ENCODE measurements at places on chromosomes 12 and 14.

DNA sequence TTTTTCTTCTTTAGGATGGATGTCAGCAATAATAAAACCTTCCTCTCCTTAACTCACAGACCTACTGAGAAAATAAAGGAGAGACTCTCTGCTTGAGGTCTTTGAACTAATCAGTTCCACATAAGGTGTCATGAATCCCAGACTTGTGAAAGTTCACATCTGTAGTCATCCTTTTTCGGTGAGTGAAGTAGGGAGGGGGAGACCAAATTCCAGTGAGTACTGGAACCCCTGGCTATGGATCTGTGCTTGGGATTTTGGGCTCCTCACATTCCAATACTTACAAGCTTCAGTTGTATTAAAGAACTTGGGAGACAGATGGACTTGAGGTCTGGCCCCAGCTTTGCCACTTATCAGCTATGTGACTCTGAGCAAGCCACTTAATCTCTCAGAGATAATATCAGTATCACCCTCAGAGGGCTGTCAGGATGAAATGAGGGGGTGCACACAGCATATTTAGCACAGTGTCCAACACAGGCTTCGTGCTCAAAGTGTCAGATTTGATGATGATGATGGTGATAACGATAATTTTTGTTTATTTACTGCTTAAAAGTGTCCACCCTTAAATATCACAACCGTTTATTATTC, 34.8 kb upstream of the APPL2 start:
- no peak overlapping the region for H3K4me3 ChIP-seq
- no peaks in the 10 kb centered on the region for H3K27me3 ChIP-seq
- H3K27ac ChIP-seq: no peak overlapping the region
- H3K36me3 ChIP-seq: no peaks in the 10 kb centered on the region

DNA sequence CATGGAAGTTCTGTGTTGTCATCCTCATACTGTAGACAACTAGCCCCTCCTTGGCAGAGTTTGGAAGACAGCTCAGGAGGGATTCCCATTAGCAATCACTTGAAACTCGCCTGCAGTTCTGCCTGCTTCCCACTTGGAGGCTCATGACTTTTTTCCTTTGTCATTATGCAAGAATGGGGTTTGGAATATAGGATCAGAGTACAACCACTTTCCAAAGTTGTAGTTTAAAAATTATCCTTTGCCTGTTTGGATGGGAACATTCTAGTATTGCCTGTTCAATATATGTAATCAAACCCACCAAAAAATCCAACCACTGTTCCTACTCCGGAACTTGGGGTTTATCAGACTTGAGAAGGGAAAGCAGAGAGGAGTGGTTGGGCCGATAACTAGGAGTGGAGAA, 2.1 kb upstream of the GPD1 start:
- peaks cover 8% of the 10 kb centered on the region for H3K36me3 ChIP-seq
- H3K27me3 ChIP-seq: no peaks in the 10 kb centered on the region
- no peak overlapping the region for H3K4me3 ChIP-seq

GRCh38 chr12:41019461-41019860, 168.7 kb upstream of the PDZRN4 start:
- no peaks in the 10 kb centered on the region for H3K27me3 ChIP-seq
- H3K36me3 ChIP-seq: no peaks in the 10 kb centered on the region

GRCh38 chr12:131829791-131830334, 1.7 kb downstream of the MMP17 start:
- no peak for DNase-seq
- H3K4me1 ChIP-seq: peaks cover 6% of the 10 kb centered on the region
- H3K36me3 ChIP-seq: no peaks in the 10 kb centered on the region
- H3K27ac ChIP-seq: no peak overlapping the region

GRCh38 chr14:86858591-86858990, 1134.4 kb downstream of the GALC start:
- no peaks in the 10 kb centered on the region for H3K4me1 ChIP-seq
- H3K4me3 ChIP-seq: no peak overlapping the region
- H3K27me3 ChIP-seq: no peaks in the 10 kb centered on the region
- no peaks in the 10 kb centered on the region for H3K36me3 ChIP-seq
- DNase-seq: no peak

GRCh38 chr12:44260581-44260980, 424.7 kb downstream of the TMEM117 start:
- no peak overlapping the region for H3K27ac ChIP-seq
- H3K36me3 ChIP-seq: no peaks in the 10 kb centered on the region
- no peaks in the 10 kb centered on the region for H3K27me3 ChIP-seq
- H3K4me3 ChIP-seq: no peak overlapping the region

- DNase-seq: no peak
- H3K27me3 ChIP-seq: peaks cover 14% of the 10 kb centered on the region
- peaks cover 24% of the 10 kb centered on the region for H3K4me1 ChIP-seq
- H3K36me3 ChIP-seq: no peaks in the 10 kb centered on the region
Observed at GRCh38 chr12:131583090-131583712, 127.7 kb upstream of the SFSWAP start.

DNA sequence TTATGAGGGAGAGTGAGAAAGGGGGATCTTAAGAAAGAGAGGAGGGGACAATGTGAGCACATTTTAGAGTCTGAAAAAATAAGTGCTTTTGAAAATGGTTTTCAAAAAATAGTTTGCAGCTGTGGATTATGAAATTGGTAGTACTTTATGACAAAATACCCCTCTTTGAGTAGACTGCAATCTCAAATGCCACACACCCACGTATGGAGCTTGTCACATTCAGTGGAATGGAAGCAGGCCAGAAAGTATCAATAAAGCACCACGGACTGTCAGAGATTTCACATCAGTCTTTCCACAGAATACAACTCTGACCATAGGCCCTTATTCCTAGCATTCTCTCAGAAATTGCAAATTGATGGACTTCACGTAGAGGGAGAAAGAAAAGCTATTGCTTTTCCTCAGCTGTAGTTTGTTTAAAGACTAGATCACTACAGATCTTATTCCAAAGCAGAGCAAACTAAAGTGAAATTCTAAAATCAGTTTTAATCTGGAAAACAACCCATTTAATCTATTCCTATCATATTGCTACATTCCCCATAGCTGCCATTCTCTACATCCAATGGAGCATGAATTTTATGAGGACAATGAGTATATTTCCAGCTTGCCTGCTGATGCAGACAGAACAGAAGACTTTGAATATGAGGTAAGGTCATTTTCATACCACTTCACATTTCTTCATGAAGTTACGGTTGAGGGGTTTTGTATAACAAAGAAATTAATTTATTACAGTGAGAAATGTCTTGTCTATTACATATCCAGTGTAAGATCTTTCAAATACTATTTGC, 321.3 kb downstream of the PDZRN4 start:
- no peaks in the 10 kb centered on the region for H3K27me3 ChIP-seq
- H3K36me3 ChIP-seq: no peaks in the 10 kb centered on the region
- DNase-seq: no peak
- no peak overlapping the region for H3K4me3 ChIP-seq

DNA sequence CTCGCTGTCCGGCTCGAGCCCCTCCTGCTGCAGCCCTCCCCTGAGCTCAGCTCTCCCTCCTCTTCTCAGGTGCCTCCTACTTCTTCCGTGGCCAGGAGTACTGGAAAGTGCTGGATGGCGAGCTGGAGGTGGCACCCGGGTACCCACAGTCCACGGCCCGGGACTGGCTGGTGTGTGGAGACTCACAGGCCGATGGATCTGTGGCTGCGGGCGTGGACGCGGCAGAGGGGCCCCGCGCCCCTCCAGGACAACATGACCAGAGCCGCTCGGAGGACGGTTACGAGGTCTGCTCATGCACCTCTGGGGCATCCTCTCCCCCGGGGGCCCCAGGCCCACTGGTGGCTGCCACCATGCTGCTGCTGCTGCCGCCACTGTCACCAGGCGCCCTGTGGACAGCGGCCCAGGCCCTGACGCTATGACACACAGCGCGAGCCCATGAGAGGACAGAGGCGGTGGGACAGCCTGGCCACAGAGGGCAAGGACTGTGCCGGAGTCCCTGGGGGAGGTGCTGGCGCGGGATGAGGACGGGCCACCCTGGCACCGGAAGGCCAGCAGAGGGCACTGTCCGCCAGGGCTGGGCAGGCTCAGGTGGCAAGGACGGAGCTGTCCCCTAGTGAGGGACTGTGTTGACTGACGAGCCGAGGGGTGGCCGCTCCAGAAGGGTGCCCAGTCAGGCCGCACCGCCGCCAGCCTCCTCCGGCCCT, 22.8 kb downstream of the MMP17 start:
- H3K4me1 ChIP-seq: peaks cover under 1% of the 10 kb centered on the region
- no peak for DNase-seq
- H3K27me3 ChIP-seq: peaks cover 9% of the 10 kb centered on the region
- H3K4me3 ChIP-seq: no peak overlapping the region
- H3K36me3 ChIP-seq: no peaks in the 10 kb centered on the region

GRCh38 chr12:47297993-47298392, 218.2 kb upstream of the AMIGO2 start:
- no peaks in the 10 kb centered on the region for H3K27me3 ChIP-seq
- H3K4me1 ChIP-seq: peaks cover 11% of the 10 kb centered on the region
- no peak overlapping the region for H3K27ac ChIP-seq
- no peak for DNase-seq
- H3K36me3 ChIP-seq: no peaks in the 10 kb centered on the region

DNA sequence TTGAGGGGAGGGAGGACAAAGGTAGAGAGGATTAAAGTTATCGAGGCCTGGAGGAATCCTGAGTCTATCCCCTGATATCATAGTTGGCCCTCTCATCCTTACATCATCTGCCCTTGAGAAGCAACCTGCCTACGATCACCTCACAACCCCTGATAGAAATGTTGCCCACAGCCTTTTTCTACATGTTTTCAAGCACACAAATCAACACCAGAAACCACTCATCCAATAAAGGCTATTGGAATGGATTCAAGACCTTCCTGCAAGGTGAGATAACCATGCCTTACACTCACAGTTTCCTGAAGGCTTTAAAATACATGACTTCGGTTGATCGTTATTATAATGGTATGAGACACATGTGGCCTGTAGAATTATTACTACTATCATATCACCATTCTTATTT, 175.7 kb upstream of the EGLN3 start:
- no peaks in the 10 kb centered on the region for H3K4me1 ChIP-seq
- peaks cover 5% of the 10 kb centered on the region for H3K27me3 ChIP-seq
- DNase-seq: no peak
- H3K36me3 ChIP-seq: no peaks in the 10 kb centered on the region
- no peak overlapping the region for H3K4me3 ChIP-seq
- no peak overlapping the region for H3K27ac ChIP-seq

- H3K27me3 ChIP-seq: peaks cover 91% of the 10 kb centered on the region
- H3K4me1 ChIP-seq: peaks cover 10% of the 10 kb centered on the region
- no peak for DNase-seq
- no peak overlapping the region for H3K27ac ChIP-seq
Observed at GRCh38 chr12:113642216-113642615, 170.5 kb upstream of the LHX5 start.

- H3K36me3 ChIP-seq: no peaks in the 10 kb centered on the region
- peaks cover 32% of the 10 kb centered on the region for H3K4me1 ChIP-seq
- DNase-seq: no peak
- H3K27me3 ChIP-seq: peaks cover 4% of the 10 kb centered on the region
- H3K27ac ChIP-seq: no peak overlapping the region
Observed at GRCh38 chr12:13095266-13095995, 8.0 kb downstream of the GSG1 start.

- no peak for DNase-seq
- H3K4me1 ChIP-seq: peaks cover 7% of the 10 kb centered on the region
- H3K4me3 ChIP-seq: no peak overlapping the region
- H3K27me3 ChIP-seq: peaks cover 12% of the 10 kb centered on the region
- peak overlapping the region; percentile 13 for H3K27ac ChIP-seq
Observed at GRCh38 chr12:49892732-49893317, 10.9 kb downstream of the FAIM2 start.

GRCh38 chr14:63991833-63992232, 139.0 kb downstream of the SYNE2 start:
- H3K4me1 ChIP-seq: peaks cover 16% of the 10 kb centered on the region
- H3K36me3 ChIP-seq: peaks cover 15% of the 10 kb centered on the region
- no peaks in the 10 kb centered on the region for H3K27me3 ChIP-seq

DNA sequence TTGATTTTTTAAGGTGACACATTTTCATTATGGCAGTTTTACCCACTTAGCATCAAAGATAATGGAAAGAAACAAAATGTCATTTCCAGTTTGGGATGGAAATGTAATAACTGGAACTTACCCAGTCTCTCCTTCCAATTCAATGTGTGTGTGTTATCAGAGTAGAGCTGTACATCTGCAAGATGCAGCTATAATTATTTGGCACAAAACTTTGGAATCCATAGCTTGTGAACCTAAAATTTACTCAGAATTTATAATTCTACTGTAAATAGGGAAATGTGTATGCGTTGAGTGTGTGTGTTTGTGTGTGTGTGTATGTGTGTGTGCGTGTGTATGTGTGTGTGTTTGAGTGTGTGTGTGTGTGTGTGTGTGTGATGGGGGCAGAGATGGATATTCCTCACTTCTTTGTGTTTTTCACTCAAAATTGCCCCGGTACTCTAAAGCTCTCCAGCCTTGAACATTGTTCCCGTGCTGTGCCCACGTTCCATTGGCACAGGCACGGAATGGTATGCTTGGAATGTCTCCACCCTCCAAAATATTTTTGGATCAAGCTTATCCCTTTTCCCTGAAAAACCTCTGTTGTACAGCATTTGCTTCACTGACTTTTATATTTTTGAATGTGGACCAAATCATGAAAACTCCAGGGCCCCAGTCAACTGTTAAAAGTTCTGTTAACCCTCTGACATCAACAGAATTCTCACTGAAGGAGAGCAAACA, 150.2 kb upstream of the BMP4 start:
- no peaks in the 10 kb centered on the region for H3K4me1 ChIP-seq
- no peak for DNase-seq
- H3K27ac ChIP-seq: no peak overlapping the region
- H3K4me3 ChIP-seq: no peak overlapping the region
- H3K27me3 ChIP-seq: peaks cover 6% of the 10 kb centered on the region

DNA sequence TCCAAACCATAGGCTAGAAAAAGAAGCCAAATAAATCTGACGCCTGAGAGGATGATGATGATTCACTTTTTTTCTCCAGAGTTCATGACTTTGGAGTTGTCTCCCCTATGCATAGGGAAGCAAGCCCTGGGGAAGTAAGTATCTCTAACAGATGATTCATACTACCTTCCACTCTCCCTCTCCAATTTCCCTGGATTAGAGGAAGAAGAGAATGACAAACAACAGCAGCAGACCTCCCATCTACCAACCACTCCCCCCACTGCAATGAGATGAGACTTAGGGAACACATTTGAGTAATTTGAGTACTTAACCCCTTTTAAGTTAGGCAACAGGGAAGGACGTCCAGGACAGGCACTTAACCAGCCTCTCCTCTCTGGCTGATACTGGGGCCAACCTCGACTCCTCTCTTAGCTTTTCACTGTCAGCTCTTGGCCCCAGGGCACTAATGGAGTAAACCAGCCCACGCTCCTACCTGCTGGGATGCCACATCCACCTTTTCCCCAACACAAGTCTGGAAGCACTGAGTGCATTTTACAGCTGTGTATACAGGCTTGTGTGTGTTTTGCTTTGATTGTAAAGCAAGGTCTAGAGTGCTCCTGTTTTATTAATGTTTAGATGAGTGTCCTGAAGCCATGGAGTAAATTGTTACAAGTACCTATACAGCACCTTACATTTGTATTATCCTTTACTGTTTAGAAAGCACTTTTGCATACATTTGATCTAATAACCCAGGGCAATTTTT, 180.7 kb downstream of the PHLDA1 start:
- H3K27ac ChIP-seq: peak overlapping the region; percentile 61
- no peak overlapping the region for H3K4me3 ChIP-seq
- H3K27me3 ChIP-seq: no peaks in the 10 kb centered on the region
- peaks cover 3% of the 10 kb centered on the region for H3K36me3 ChIP-seq
- H3K4me1 ChIP-seq: peaks cover 66% of the 10 kb centered on the region

GRCh38 chr12:15502211-15502610, 179.9 kb downstream of the PTPRO start:
- H3K4me3 ChIP-seq: no peak overlapping the region
- no peak overlapping the region for H3K27ac ChIP-seq
- no peaks in the 10 kb centered on the region for H3K36me3 ChIP-seq
- H3K27me3 ChIP-seq: no peaks in the 10 kb centered on the region
- H3K4me1 ChIP-seq: no peaks in the 10 kb centered on the region

GRCh38 chr12:92648242-92649031, 54.4 kb upstream of the PLEKHG7 start:
- DNase-seq: no peak
- peaks cover 1% of the 10 kb centered on the region for H3K36me3 ChIP-seq
- H3K4me3 ChIP-seq: no peak overlapping the region
- no peaks in the 10 kb centered on the region for H3K27me3 ChIP-seq
- no peak overlapping the region for H3K27ac ChIP-seq

Data from neural crest cell (in vitro differentiated cells).